Islet precursor cell (in vitro differentiated cells): ENCODE measurements at places on chromosomes 16 and 17.

GRCh38 chr16:2817340-2818271, 569 bp downstream of the PRSS21 start:
- DNase-seq = peak; percentile 43

- DNase-seq = no peak
Observed at GRCh38 chr17:42514279-42514678, 21.8 kb upstream of the NAGLU start.

DNA sequence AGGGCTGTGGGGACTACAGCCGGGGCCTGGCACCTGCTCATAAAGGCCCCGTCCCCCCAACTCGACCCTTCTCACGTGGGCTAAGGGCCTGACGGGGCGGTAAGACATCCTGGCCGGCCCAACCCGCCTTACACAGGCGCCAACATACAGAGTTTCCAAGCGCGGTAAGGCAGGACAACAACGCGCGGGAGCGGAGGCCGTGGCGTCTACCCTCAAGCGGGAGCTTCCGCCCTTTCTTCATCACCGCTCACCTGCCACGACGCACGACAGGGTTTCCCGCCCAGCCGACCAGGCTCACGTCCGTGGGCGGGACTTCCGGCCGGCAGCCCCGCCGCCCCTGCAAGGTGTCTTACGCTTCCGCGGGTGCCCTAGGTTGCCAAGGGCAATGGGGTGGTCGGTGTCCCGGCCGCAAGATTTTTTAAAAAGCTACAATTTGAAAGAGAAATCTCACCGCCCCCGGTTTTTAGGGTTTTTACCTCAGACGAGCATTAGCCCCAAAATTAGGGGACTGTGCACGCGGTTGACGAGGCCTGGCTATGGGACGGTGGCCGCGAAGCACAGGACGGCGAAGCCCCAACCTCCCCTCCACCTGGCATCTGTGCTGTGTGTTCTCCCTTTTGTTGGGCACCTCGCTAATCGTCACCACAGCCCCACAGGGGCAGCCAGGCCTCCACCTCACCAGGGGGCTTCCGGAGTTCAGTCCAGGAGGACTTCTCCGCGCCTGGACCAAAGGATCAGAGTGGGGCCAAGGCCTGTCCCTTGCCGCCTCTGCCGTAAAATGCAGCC, at the start of gene TERB1:
Gene TERB1, minus strand, starts transcription at position 265 of the 786 bp plus-strand sequence. CDS start 4,786 bp downstream, outside the sequence.
- DNase-seq = no peak

DNA sequence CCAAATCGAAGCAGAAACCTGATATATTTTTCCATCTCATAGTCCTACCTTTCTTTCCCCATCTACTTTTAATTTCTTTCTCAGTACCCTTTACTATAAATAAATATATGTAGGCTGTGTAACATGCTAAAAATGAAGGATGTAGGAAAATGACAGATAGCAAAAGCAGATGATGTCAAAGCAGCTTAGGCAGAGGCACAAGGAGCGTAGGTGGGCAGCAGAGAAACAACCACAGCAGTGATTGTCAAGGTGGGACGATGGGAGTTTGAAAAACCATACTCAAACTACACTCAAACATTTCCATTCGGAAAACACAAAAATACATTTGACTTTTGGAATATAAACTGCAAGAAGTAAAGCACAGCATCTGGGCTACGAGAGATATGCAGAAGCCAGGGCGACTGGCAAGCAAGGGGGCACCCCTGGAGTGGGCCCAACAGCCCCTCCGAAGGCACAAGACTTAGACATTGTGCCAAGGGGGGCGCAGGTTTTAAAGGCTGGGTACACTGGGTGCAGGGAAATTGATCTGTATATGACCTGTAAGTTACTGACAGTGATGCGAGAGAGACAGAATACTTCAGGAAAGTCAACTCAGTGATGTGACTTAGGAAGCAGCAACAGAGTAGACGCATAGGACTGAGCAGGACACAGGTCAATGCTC, 31.1 kb downstream of the SNN start:
- DNase-seq = no peak

- no peak for DNase-seq
Observed at GRCh38 chr16:77300256-77300655, 101.0 kb downstream of the SYCE1L start.

DNA sequence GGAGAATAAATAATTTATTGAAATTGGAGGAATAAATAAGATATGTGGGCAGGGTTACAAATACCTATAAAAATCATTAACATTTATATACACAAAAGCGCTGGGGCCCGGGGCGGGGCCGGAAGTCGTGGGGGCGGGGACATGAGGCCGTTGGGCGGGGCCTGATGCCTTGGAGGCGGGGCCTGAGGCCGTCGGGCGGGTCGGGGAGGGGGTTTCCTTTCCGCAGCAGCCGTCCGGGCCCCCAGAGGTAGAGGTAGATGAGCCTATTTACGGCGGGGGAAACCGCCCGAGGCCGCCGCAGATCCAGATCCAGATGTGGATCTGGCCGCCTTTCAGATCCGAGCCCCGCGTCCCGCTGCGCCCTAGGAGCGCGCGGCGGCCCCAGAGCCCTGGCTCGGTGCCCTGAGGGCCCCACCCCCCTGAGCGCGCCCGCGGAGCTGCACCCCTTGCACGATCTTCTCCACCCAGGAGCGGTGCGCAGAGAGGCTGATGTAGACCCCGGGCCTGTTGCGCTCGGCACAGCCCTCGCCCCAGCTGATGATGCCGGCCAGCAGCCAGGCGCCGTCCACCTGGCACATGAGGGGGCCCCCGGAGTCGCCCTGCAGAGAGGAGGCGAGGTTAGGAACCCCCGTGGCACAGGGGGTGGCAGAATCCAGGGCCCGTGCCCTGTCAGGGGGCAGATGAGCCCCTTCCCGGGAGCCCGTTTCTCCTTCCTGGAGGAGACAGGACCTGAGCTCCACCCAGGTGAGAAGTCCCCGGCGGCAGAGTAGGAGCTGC, 5.1 kb downstream of the PRSS22 start:
- no peak for DNase-seq

DNA sequence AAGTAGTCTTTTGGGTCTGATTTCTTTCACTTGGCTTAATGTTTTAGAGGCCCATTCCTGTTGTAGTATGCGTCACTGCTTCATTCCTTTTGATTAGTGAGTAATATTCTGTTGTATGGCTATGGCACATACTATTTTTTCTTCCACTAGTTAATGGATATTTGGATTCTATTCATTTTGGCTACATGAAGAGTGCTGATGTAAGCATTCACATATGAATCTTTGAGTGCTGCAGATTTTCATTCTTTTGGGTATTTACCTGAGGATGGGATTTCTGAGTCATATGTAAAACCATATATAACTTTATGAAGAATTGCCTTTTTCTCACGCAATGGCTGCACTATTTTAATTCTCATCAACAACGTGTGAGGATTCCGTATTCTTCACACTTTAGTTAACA, 113.6 kb downstream of the AHSP start:
- no peak for DNase-seq

DNA sequence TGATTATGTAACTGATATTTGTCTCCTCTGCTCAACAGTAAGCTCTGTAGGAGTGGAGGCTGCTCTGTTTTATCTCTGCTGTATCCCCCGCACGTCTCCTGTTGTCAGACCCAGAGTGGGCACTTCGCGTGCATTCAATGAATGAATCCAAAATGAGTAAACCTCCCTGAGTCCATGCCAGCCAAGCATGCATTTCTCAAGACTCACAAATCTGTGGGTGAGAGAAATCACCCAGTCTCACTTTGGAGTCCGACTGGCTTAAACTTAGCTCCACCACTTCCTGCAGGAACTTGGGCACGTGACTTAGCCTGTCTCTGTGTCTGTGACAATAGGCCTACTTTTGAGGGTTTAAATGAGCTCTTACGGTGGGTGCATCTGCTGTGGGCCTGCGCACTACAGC, 3.7 kb downstream of the PNPO start:
- DNase-seq = no peak

- peak; percentile 95 for DNase-seq
Observed at GRCh38 chr16:4936991-4937781, at the start of gene PPL. Gene PPL, minus strand, starts transcription at chr16:4937148. Its CDS starts 103 bp downstream, at chr16:4937045.

DNA sequence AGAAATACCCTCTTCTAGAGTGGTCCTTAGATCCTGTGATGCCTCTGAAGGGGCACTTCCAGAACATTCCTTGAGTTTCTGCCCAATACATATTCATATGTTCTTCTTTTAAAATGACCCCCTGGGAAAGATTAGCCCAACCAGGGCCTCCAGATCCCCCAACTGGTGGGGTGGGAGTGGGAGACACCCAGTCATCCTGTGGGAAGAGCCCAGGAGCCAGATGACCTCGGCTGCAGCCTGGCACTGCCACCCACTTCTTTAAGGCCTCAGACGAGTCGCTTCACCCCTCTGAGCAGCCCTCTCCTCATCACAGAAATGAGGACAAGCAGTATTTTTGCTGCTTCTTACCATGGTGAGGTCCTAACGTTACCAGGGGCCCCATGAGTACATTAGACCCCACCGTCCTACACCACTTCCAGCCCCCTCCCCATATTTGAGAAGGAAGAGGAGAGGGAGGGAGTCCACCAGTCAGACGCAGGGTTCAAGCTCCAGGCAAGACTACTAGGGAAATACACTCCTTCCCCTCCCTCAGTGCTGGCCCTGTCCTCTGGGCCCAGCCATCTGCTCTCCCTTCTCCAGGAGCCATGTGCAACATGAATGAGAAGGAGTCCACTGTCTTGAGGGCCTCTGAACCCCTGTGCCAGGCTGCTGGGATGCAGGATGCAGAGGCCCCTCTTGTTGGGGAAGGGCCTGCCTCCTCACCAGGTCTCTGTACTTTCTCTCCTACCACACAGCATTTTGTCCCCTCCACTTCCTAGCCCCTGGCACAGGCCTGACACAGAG, 11.8 kb downstream of the MPO start:
- DNase-seq = no peak

DNA sequence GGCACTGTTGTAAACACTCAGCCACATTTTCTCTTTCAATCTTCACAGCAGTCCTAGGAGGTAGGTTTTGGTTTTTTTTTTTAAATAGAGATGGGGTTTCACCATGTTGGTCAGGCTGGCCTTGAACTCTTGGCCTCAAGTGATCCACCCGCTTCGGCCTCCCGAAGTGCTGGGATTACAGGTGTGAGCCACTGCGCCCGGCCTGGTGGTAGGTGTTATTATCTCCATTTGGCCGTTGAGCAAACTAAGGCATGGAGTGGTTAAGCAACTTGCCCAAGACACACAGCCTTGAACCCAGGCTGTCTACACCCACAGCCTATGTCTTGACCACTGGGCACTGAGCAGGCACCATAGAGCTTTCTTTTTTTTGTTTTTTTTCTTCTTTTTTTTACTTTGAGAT, 8.6 kb downstream of the SGCA start:
- no peak for DNase-seq

- peak; percentile 53 for DNase-seq
Observed at GRCh38 chr16:57540387-57540786, 2.1 kb upstream of the ADGRG5 start.

DNA sequence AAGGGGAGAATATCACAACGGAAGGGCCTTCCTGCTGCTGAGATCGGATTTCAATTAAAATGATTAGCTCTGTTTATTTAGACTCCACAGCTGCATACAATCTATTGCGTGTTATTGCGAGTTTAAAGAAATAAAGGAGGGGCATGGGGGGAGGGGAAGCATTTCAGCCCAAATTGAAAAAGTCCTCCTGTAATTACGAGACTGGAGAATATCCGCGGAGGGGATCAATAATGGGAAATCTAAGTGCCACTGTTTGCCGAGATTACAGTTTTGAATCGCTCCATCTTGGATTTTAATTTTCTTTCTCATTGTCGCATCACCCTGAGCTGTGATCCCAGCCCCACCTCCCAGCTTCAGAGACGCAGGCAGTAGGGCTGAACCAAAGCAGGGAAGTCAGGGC, 15.7 kb upstream of the RPL38 start:
- DNase-seq = no peak

GRCh38 chr16:30418350-30419181, 11.2 kb downstream of the ZNF771 start:
- no peak for DNase-seq

DNA sequence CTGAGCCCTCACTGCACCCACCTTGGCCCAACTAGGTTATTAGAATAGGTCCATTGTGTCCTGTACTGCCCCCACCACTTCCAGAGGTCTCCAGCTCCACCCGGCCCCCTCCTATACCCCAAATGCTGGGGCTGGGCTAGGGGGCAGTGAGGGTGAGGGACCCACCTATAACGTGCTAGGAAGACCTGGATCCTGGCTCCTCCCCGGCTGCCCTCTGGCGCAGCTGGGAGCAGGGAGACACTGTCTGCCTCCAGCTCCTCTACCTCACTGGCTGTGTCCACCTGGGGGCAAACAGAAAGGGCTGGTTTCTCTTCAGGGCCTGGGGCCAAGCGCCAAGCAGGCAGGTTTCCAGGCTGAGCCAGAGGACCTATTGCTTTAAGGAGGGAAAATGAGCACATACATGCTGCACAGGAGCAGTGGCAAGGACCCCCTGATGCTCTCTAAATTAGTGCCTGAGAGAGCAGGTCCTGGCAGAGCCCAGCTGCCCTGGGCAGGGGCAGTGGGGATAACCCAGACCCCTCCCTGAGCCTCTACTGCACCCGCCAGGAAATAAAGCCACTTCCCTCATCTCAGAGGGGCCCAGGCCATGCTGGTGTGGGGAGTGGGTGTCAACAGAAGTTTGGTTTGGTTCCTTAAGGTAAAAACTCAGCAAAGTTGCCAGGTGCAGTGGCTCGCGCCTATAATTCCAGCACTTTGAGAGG, 12.2 kb downstream of the TSPOAP1 start:
- peak; percentile 60 for DNase-seq

DNA sequence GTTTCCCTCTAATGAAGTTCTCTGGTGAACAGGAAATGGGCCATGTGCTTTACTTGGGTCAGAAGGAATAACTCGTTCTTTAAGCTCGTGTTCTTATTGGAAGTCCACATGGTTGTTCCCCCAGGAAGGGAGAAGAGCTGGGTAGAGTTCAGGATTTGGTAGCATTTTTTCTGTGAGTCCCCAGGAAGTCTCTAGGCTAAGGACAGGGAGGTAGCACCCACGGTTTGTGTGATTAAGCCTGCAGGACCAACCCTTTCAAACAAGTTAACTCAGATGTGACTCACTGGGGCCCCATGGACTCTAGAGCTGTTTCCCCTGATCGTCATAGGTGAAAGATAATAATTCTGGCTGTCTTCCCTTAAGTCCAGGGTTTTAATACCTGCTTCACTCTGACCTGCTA, 16.4 kb downstream of the SAP30BP start:
- DNase-seq = peak; percentile 55

DNA sequence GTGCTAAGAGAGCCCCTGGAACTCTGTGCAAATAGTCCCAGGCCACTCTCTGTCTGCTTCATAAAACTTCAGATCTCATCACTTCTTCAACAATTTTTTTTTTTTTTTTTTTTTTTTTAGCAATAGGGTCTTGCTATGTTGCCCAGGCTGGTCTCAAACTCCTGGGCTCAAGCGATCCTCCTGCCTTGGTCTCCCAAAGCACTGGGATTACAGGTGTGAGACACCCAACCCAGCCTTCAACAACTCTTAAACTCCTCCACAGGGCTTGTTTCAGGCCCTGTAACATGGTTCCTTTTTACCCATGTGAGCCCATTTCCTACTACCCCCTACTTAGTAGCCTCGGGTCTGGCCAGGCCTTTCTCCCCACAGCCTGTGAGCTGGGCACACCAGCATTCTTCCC, 39.3 kb upstream of the ICAM2 start:
- DNase-seq = no peak

- DNase-seq = no peak
Observed at GRCh38 chr17:67258821-67259468, 13.9 kb upstream of the HELZ start.
